ENCODE measurements at places on chromosomes 3 and 15.

GRCh38 chr15:41331833-41332193 is 578 bp downstream of the OIP5 start:
- no peak for DNase-seq

DNA sequence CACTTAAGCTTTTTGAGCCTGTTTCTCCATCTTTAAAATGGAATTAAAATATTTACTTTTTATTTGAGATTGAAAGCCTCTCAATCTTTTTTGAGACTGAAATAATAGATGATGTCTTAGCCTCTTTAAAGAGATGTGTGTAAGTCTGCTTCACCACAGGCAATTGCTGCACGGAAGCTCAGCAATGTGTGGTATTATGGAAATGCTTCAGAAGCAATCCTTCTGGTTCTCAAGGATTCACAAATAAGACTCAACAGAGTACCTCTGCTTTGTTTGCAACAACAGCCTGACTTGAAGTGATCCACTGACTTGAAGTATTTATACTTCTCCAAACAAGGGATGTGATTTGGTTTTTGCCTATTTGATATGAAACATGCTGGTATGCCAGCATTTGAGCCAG is 332.0 kb upstream of the RASGRP1 start:
- no peak for DNase-seq

GRCh38 chr3:121740896-121741295 is 8.6 kb downstream of the GOLGB1 start:
- DNase-seq: no peak

DNA sequence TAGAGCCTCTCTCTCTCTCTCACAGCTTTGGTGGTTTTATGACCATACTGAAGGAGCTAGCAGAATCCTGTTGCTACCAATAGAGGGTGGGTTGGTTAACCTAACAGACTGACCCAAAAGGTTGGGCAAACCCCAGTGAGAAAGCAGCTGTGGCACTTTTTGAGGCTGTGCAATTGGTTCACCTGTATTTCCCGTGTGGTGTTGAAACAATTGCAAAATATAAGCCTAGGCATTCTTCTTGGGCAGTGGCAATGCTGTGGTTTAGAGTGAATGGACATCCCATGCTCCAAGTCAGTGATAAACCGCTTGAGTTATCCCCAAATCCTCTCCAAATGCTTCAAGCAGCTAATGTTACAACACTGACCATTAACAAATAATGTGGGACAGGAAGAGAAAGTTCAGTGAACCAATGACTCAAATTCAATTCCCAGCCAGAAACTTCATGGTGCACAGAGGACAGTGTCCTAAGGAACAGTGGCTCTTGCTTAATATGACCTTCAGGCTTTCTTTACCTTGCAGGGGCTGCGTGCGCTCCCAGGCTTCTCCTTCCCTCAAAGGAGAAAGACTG is 261.9 kb upstream of the ICE2 start:
- DNase-seq: no peak
